Left renal cortex interstitium (tissue), 4 donors: ENCODE measurements at places on chromosomes 7 and 10. TPM values are rescaled to one million over a fixed set of nuclear protein-coding genes. Genes with fewer than 3 reads are reported as not detected.

The SPDYE2B gene
- polyA plus RNA-seq = 0.90 TPM

The LIPN gene
- not detected for polyA plus RNA-seq

The GJD4 gene
- 0.20 TPM for polyA plus RNA-seq

The THSD7A gene
- 76.0 TPM for polyA plus RNA-seq

The ADAM12 gene
- 32.0 TPM for polyA plus RNA-seq

The LRRD1 gene
- polyA plus RNA-seq = 0.11 TPM

The MYO1G gene
- 0.99 TPM for polyA plus RNA-seq

The GSDME gene
- 15.3 TPM for polyA plus RNA-seq

The PRLHR gene
- polyA plus RNA-seq = not detected

The CLRN3 gene
- polyA plus RNA-seq = 18.9 TPM

The STAMBPL1 gene
- polyA plus RNA-seq = 2.3 TPM

The TMEM130 gene
- 6.9 TPM for polyA plus RNA-seq

The SRPK2 gene
- polyA plus RNA-seq = 51.4 TPM

The ANKRD22 gene
- 0.25 TPM for polyA plus RNA-seq

The PKD2L1 gene
- polyA plus RNA-seq = 0.71 TPM

The CCNY gene
- polyA plus RNA-seq = 87.1 TPM

The HOXA4 gene
- polyA plus RNA-seq = 25.5 TPM

The TMEM229A gene
- polyA plus RNA-seq = 0.08 TPM

The ACTL6B gene
- not detected for polyA plus RNA-seq

The CALHM1 gene
- polyA plus RNA-seq = 0.12 TPM

The TRUB1 gene
- 40.3 TPM for polyA plus RNA-seq

The IRF5 gene
- polyA plus RNA-seq = 8.9 TPM

The RBM28 gene
- 42.6 TPM for polyA plus RNA-seq

The PPP1R3A gene
- polyA plus RNA-seq = not detected

The LLCFC1 gene
- 0.24 TPM for polyA plus RNA-seq

The RNF148 gene
- 0.09 TPM for polyA plus RNA-seq

The SNX10 gene
- 18.5 TPM for polyA plus RNA-seq

The FBXO24 gene
- 1.9 TPM for polyA plus RNA-seq

The NMT2 gene
- polyA plus RNA-seq = 29.2 TPM

The ARMH3 gene
- 20.0 TPM for polyA plus RNA-seq

The NODAL gene
- 0.18 TPM for polyA plus RNA-seq
